Left hindlimb (tissue), 1 donor: ENCODE measurements at places on chromosomes 12 and 14.

- DNase-seq, result no peak
These were observed 133.9 kb upstream of the TSPAN8 start for GRCh38 chr12:71291746-71292145.

GRCh38 chr14:26626256-26626655 is 28.4 kb upstream of the NOVA1 start:
- DNase-seq, result no peak

GRCh38 chr12:16347391-16348298 is at the start of gene MGST1:
Gene MGST1 (plus strand): TSS chr12:16347645. CDS start chr12:16354253, 6,608 bp downstream.
- DNase-seq, result peak; percentile 55

- peak; percentile 81 for DNase-seq
These were observed at the start of gene AHNAK2 for GRCh38 chr14:104977681-104978653. Gene AHNAK2 (minus strand): TSS chr14:104978374. CDS start chr14:104978237, 137 bp downstream.

GRCh38 chr14:39370415-39370814 is 61.8 kb downstream of the FBXO33 start:
- no peak for DNase-seq

- no peak for DNase-seq
These were observed 17.8 kb downstream of the EEA1 start for GRCh38 chr12:92911339-92911738.

DNA sequence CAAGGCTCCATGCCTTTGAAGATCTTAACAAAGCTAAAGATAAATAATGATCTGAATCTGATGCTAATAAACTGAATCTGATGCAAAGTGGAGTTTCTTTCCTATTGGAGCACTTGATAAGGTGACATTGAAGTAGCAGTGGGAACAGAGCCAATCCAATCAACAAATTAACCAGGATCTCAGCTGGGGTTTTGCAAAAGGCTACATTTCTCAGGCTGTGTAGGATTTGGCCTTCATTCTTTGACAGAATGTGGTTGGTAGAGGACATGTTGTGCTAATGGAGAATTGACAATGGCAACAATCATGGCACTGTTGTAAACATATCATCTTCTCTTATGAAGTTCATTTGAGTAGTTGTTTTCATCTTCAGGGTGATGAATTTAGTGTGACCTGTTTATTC is 164.9 kb downstream of the CCDC91 start:
- DNase-seq, result no peak

- DNase-seq, result no peak
These were observed 46.0 kb downstream of the CACNA2D4 start for GRCh38 chr12:1872448-1872847.

DNA sequence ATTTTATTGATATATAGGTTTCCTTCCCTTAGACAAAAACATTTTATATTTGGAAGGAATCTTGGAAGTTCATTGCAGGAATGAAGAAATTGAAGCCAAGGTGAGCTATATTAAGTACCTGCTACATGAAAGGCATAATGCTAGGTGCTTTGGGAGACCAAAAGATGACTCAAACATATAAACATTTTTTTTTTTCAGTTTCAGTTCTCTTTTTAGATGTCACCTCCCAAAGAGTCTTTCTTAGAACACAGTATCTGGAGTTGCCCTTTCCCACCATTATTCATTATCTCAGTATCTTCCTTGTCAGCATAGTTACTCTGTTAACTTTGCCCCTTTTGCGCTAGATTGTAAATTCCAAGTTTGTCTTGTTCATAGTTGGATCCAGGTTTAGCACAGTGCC is 1.1 kb downstream of the LIN52 start:
- DNase-seq, result no peak

- no peak for DNase-seq
These were observed 104.0 kb upstream of the CCND2 start for GRCh38 chr12:4169531-4169930.

GRCh38 chr12:14810167-14810952 is 3.6 kb downstream of the SMCO3 start:
- DNase-seq, result no peak

DNA sequence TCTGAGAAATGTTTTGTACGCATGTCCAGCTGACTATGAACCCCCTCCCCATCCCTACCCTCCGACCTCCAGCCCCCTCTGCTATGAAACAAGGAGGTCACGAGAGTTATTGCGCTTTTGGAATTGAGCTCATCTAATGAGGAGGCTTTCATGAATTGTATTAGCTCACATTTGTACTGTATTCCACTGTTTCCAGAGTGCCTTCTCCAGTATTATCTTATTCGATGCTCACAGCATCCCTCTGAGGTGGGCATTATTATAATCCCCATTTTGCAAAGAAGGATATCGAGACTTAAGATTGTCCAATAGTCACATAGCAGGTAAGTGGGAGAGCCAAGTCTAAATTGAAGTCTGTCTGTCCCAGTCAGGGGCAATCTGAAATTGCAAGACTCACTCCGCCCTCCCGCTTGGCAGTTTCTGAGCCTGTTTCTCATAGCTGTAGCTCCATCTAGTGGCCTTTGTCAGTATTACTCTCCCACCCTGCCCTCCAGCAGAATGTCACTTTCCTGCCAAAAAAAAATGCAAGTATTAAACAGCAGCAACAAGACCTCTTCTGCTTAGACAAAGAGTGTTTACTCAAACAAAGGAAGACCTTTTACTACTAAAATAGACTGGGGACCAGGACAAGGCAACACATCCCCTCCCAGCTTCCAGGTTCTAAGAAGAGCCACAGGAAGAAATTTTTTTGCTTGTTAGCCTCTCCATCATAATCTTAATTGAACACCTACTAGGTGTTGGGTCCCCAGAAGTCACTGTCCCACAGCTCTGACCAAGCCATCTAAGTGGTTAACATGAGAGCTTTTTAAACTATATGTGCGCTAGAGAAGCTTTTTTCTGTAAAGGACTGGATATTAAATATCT is 48.6 kb upstream of the TMEM233 start:
- peak; percentile 39 for DNase-seq

DNA sequence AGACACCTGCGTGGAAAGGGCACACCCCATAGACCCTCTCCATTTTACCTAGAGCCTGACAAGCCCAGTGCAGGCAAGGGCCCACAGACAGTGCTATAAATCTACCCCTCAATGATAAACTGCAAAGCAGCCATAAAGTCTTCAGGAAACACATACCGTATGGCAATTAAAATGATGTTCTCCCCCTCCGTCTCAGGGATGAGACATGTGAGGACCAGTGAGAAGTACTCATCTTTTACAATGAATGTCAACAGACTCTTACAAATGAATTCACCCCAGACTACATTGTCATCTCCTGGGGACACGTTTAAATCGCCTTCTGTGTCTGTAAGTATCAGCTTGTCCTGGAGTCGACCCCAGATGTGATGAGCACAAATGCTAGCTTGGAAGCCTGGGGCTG is 362.7 kb downstream of the ADGRD1 start:
- DNase-seq, result no peak

DNA sequence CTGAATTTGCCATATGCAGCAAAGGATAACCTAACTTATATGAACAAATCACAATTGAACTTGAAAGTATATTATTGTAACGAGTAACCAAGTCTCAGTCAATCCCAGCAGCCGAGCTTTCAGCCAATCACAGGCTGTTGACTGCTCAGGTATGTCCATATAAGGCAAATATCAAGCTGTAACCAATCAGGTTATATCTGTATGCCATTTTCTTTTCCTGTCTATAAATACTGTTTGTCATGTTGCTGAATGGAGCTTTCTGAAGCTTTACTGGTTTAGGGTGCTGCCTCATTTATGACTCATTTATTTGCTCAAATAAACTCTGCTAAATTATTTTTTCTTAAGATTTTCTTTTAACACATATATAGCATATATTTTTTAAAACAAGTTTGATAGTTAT is 1059.5 kb downstream of the GALC start:
- DNase-seq, result no peak

DNA sequence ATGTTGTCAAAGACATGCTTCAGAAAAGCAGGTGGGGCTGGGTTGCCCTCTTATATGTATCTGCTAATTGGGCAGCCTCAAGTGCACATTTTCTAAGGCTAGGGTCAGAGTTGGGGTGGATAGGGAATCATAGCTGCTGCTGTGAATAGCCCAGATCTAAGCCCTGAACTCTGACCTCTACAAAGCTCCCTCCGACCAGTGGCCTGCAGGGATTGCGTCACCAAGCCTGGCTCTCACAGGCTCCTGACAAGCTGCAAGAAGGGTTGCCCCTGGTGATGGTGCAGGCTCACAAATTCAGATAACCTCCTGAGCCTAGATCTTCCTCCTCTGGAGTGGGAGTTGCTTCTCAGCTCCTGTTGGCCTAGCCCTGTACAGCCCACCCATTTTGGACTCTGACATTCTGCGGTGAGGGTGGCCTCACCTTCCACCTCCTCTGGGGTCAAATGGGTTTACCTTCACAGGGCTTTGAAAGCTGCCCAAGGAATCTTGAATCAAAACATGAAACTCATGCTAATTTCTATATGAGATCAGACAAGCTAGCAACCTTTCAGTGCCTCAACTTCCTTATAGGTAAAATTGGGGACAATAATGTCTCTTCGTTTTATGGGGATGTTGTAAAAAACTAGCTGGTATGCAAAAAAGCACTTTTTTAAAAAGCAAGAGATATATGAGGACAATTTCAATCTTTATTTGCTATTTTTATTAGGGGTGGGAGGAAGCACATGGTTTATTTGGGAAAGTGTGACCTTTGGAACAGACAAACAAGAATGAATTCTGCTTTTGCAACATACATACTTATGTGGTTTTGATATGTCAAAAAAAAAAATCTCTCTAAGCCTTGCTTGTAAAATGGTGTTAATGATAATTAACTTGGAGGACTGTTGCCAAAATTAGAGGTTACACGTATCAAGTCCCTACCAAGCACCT is 4.9 kb upstream of the SUSD6 start:
- no peak for DNase-seq

GRCh38 chr12:98719515-98720504 is 74.7 kb downstream of the APAF1 start:
- no peak for DNase-seq

DNA sequence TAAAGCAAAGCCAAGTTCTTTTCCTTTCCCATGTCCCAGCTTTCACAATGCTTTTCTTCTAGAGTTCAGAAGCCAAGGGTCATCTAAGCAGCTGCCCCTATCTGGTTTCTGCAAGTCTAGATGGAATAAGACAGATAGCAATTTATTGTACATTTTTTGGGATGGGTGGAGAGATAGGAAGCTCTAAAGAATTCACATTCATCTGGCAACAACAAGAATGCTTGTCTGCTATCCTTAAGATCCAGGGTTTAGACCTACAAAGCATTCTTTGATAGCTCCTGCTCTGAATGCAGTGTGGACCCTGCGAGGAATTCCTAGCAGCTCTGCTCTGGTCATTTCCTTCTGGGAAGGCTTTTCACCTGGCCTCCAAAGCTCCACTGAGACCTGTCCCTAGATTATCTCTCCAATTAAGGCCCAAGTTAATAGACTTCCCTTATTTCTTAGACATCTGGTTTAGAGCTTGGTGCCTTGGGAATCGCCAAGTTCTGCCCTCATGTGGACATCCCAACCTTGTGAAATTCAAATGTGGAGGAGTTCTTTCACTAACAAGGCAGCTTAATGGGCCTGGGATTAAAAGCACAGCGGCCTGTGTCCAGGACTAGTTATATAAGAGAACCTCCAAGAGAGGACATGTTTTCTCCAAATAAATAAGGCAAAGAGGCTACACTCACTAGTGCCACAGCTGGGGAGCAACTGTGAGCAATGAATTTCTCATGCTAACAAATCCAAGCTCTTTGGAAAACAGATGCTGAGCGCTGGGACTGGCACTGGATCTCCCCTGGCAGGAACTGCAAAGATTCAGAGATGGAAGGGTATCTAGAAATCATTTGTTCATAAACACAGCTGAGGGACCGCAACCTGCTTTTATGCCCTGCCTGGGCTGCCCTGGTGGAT is 384.5 kb upstream of the DDHD1 start:
- peak; percentile 58 for DNase-seq

DNA sequence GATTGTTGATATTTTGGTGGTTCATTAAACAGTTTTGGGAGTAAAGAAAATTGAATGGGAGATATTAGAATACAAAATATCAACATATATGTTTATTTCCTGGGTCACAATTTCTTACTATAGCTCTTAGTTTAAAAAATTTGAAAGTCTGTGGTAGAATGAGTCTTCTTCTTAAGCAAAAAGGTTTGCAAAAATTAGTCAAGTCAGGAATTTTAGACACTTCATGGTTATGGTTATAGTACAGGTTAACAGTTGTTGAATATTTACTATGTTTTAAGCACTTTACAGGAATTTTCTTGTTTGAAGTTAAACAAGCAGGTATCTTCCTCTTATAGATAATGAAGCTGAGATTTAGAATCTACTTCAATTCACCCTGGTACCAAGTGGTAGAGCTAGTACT is 56.8 kb downstream of the USP15 start:
- DNase-seq, result no peak

GRCh38 chr14:101000711-101001250 is 97.3 kb upstream of the RTL1 start:
- DNase-seq, result no peak

GRCh38 chr14:20409226-20409625 is 4.1 kb downstream of the TEP1 start:
- DNase-seq, result no peak

DNA sequence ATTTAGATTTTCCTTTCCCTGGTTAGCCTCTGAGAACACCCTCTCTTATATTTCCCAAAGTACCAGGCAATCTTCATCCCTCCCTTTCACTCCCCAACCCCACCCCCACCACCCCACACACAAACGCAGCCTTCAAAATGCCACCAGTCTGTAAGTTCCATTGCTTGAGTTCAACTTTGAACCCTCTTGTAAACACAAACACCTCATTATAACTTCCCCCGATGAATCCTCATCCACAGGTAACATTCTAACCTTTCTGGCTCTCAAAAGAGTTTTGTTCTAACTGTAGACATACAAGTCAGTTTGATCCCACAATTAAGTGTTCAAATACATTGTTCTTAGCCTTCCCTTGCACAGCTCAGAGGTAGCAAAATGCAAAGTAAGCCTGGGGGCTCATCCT is 199.4 kb upstream of the FOXN3 start:
- DNase-seq, result no peak

- peak; percentile 83 for DNase-seq
These were observed 3.6 kb upstream of the P2RX2 start for GRCh38 chr12:132614861-132615578.

GRCh38 chr12:123278101-123278627 is 6.5 kb upstream of the CDK2AP1 start:
- no peak for DNase-seq

DNA sequence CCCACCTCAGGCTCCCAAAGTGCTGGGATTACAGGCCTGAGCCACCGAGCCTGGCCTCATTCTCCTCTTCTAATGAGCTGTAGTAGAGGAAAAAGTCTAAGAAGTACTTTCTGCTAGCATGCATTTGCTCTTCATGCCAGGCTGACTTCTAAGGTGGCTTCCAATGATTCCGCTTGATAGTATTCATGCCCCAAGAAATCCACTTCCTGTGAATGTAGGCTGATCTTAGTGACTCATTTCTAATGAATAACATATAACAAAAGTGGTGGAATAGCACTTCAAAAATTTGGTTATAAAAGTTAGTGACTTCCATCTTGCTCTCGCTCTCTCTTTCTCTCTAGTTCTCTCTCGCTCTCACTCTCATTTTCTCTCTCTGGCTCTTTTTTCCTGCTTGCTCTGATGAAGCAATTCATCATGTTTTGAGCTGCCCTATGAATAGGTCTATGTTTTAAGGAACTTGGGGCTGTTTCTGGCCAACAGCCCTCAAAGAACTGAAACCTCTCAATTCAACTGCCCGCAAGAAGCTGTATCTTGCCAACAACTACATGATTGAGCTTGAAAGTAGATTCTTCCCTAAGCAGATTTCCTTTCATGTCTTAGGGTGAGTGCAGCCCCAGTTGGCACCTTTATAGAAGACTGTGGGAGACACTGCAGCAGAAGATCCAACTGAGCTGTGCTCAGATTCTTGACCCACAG is 282.9 kb downstream of the RMST start:
- no peak for DNase-seq
